Lower leg skin (tissue), 4 donors: ENCODE measurements at places on chromosomes 16 and 17.

- no peak for DNase-seq
These were observed 13.2 kb downstream of the UTP4 start for GRCh38 chr16:69145658-69146057.

DNA sequence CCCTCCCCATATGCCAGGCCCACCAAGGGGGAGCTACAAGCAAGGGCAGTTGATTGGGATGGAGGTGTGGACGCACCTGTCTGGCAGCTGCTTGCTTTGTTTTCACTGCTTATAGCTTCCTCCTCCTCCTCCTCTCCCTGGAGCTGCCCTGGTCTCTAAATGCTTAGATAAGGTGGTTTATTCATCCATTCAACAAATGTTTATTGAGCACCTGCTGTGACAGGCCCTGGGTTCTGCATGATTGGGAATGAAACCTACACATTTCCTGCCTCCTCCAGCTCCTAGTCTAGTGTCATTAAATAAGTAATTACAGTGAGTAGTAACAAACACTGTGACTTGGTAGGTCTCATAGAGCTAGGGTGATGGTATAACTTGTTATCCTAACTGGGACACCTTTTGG is 17.4 kb upstream of the MAP3K14 start:
- no peak for DNase-seq

GRCh38 chr17:8859804-8860430 is 7.6 kb downstream of the PIK3R6 start:
- DNase-seq, result no peak

GRCh38 chr17:15414532-15415306 is 52.7 kb downstream of the CDRT4 start:
- no peak for DNase-seq

DNA sequence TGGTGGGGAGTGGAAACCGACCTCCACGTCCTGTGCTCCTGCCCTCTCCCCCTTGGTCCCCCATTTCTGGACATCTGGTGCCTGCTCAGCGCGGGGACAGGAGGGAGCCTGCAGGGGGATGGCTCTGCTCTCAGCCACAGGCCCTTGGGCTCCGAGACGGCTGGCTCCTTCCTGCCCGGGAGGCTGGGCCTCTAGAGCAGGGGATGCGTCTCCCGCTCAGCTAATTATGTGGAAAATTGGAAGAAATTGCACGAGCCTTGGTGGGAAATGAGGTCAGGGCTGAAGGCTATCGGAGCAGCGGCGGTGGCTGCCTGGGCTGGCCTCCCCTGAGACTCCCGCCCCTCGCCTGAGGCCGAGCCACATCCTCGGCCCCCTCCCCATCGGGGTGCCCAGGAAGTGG is 154.6 kb upstream of the CIBAR2 start:
- DNase-seq, result no peak

DNA sequence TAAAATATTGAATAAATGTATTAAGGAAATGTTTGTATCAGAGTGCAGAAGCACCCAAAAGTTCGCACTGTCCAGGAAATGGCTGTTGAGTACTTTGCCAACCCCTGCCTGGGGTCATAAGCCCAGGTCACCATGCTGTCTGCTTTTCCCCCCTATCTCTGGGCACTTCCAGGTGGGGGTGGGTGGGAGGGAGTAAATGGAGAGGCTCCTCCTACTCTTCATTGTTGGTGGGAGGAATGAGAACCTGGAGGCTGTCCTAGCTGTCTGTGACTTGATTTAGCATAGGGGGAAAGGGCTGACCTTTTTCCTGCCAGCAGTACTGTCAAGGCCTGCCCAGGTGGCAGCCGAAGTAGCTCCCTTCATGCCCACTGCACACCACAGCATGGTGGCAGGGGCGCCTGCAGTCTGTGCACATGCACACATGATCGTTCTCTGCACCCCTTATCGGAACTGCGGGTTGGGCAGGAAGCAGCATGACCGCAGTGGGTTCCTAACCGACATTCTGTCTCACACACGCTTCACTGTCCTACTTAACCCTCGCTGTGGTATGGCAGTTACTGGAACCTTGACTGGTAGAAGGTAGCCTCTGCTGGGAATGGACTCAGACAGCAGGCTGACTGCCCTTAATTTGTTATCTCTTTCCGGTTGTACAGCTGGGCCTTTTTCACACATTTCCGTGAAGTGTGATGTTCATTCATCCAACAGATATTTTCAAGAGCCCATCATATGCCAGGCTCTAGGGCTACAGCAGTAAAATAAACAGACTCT is 41.5 kb downstream of the LDHD start:
- DNase-seq, result no peak

GRCh38 chr16:74657870-74658642 is 8.6 kb downstream of the RFWD3 start:
- DNase-seq, result no peak

DNA sequence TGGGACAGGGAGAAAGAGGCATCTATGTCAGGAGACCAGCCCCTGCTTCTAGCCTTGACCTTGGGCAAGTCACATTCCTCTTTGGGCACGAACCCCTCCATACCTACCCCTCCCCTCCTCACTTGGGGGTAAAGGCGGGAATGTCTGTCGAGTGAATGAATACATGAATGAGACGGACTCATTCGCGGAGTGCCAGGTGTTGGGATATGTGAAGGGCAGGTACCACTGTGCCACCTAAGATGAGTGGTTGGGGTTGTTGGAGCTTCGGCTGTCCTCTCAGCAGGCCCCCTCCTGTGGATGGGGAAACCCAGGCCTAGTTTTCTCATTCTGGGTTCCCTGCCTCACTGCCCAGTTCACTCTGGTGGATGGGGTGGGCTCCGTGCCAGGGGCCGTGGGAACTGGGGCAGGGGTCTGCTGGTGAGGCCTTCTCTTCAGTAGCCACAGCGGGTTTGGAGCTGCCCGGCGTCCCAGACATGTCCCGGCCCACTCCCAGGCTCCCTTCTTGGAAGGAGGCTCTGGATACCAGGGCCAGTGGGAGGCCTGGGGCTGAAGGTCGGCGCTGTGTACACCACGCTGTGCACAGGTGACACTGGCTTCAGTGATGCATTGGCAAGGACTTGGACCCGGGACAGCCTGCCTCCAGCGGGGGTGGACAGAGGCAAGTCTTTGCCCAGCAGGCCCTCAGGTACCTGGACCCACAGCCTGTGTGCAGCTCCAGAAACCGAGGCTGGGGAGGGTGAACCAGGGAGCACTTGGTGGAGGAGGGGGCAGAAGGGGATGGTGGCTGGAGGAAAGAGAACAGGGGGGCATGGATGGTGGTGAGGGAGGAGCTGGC is 5.6 kb downstream of the GLIS2 start:
- no peak for DNase-seq

GRCh38 chr17:50051082-50051576 is 4.8 kb upstream of the ITGA3 start:
- no peak for DNase-seq

DNA sequence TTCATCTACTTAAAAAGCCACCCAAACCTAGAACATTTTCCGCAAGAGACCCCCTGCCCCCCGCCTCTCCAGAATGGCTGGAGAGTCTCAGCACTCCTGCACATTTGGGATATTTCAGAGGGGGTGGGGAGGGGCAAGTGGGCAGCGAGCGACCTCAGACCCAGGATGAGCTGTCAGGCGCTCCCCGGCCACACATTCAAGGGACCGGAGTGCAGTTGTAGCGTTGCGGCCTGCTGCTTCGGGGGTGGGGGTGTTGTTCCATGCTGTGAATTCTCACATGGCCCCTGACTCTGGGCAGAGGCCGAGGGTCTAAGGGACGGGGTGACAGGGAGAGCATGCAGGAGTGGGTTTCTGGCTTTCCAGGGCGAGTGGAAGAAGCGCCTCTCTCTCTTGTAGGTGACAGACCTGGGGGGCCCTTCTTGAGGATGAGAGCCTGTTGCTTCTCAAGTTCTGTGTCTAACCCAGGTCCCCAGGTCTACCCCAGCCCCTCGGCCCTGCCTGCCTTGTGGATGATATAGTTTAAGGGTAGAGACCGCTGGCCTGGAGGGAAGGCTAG is 231.2 kb downstream of the SEC14L1 start:
- no peak for DNase-seq

DNA sequence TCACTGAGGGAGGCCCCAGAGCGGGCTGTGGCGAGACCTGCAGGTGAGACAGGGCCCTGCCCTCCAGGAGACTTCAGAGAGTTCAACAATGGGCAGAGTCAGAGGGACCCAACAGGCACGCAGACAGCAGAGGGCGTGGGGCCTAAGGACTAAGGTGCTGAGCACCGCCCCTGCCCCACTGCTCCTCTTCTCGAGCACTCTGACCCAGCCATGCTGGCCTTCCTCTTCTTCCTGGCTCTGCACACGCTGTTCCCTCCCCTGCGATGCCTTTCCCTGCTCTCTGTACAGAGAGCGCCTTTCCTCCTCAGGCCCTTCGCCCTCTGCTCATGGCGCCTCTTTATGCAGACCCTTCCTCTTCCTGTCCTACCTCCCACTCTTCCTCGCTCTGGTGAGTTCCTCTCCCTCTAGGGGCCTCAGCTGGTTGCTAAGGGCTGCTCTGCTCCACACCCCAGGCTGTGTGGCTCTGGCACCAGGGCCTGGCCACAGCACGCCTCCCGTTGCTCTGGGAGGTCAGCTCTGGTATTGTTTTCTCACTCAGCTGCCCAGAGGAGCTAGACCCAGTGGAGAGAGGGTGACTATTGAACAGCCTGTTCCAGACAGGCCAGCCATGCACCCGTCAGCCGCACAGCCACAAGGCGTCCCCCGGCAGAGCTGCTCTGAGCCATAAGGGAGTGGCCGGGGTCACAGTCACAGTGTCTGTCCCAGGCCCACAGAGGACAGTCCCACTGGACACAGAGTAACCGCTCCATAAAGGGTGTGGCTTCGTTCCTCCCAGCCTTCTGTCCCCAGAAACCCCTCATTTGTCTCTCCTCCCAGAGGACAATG is 13.6 kb upstream of the RASD1 start:
- no peak for DNase-seq

DNA sequence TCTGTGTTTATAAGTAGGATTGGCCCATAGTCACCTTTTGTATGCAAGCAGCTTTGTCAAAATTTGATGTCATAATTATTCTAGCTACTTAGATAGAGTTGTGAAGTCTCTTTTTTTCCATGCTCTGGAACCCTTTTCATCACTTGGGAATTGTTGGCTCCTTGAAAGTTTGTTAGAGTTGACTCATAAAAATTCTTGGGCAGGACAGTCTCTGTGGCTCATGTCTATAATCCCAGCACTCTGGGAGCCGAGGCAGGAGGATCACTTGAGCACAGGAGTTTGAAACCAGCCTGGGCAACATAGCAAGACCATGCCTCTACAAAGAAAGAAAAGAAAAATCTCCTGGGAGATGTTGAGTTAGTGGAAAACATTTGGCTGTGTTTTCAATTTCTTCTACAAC is 45.7 kb upstream of the MRC2 start:
- no peak for DNase-seq
